ENCODE measurements at places on chromosomes 4 and X.
A peak's percentile ranks its signal among the peaks of the same experiment; 100 is the strongest.

DNA sequence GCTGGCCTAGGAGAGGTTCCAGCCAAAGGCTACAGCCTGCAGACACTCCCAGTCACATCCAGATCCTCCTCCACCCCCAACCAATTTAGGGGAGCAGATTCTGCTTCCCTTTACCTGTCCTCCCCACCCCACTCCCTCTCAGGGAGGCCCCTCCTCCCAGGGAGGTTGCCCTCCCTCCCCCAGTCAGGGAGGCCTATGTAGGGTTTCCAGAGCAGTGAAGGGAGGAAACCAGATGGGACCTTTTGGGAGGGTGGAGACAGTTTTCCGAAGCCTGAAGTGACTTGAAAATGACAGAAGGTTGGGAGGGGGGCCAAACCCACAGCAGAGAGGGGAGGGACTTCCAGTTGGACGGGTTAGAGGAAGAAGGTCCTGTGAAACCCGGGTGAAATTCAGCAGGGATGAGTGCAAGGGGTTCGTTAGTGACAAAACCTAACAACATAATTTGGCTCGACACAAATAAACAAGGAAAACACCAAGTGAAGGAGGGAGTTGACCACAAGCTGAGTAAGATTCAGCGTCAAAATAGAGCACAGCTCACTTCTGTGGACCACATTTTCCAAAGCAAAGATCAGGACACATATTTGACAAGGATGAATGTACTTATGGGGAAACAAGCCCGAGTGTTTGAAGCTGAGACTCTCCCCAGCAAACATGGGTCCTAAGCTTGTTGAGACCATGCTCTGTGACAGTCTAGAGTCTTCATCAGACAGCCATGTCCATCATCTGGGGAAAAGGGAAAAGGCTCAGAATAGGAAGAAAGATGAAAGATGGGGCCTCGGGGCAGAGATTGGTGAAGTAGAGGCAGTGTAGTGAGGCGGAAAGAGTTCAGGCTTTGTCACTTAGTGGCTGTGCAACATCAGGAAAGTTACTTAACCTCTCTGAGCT is 46.4 kb downstream of the PRPS1 start:
- no peak for DNase-seq

GRCh38 chrX:112609631-112610030 is 70.1 kb downstream of the LHFPL1 start:
- DNase-seq = no peak

DNA sequence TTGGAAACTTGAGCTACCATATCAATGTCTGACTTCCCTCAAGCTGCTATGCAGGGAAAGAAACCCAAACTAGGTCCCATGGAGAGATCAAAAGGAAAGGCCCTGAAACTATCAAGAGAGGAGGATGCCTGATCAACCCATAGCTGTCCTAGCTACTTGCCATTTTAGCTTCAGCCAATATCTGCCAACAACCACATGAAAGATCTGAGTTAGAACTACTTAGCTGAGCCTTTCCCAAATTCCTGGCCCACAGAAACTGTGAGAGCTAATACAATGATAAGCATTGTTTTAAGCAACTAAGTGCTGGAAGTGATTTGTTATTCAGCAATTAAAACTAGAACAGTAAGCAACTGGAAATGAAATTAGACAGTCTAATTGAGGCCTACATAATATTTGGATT is 6.3 kb upstream of the ARHGEF38 start:
- DNase-seq = no peak

DNA sequence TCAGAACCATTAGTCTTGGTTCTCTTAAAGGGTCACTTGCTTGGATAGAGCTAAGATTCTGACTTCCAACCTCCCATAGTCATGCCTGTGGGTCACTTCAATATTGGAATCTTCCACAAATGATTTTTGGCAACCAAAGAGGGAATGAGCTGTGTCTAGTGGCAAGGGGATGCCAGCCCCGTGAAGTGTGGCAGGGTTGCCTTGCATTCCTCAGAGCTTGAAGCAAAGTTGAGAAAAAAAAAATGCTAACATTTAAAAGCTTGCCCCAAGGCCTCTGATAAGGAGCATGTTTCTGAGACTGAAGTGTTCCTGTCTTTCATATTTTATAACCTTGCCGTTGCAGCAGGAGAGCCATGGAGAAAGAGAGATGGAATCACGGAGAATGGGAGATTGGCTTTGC is 120.2 kb downstream of the PAPSS1 start:
- DNase-seq = no peak

- DNase-seq = no peak
These were observed 281.7 kb downstream of the UNC5C start for GRCh38 chr4:95267081-95267480.

- no peak for DNase-seq
These were observed 29.7 kb downstream of the IL21 start for GRCh38 chr4:122591196-122591595.

GRCh38 chrX:11386812-11387211 is 93.6 kb downstream of the AMELX start:
- no peak for DNase-seq

DNA sequence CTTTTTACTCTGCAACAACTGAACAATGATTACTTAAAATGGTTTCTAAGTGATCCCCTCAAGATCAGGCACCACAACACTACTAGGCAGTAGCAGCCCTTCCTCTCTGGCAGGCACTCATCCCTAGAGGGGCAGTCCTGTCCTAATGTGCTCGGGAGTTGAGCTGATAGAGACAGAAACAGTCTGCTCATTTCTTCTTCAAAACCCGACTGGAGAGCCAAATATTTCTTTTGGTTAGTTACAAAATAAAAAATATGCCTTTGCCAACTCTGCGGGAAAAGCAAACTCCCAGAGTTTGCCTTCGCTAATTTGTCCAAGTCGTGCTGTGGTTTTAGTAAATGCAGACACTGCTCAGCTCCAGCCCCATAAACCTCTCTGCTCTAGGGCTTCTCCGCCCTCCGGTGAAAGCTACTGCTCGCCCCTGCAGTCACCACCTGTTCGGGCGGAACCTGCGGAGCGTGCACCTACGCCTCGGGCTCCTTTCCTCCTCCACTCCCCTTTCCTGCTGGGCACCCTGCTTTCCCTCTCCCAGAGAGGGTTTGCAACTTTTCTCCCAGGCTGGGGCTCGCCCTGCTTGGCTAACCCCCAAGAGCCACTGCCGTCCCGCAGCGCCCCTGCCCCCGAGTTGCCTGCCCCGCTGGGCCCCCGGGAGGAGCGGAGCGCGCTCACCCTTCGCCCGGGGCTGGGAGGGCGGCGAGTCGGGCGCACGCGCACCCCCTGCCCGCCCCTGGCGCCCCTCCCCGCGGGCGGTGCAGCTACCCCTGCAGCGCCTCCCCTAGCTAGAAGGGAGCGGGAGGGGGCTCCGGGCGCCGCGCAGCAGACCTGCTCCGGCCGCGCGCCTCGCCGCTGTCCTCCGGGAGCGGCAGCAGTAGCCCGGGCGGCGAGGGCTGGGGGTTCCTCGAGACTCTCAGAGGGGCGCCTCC is at the start of gene NPNT:
Gene NPNT (plus strand): TSS at position 812 of the 923 bp plus-strand sequence. CDS start 182 bp downstream, outside the sequence.
- no peak for DNase-seq

DNA sequence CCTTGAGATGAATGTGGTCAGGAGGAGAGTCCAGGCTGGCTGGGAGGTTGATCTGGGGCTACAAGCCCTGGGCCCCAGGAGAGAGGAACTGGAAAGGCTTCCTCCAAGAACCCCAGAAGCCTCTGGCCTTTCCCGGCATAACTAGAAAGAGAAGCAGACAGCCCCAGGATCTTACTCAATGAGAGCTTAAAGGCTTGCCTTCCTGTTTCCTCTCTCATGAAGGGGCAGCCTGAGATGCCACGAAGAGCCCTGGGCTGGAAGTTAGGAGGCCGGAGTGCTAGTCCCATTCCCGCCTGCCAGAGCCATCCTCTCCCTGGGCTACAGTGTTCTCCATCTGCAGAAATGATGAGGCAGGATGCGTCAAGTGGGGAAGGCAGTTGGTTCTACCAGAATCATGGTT is 20.1 kb upstream of the XPNPEP2 start:
- DNase-seq = no peak

DNA sequence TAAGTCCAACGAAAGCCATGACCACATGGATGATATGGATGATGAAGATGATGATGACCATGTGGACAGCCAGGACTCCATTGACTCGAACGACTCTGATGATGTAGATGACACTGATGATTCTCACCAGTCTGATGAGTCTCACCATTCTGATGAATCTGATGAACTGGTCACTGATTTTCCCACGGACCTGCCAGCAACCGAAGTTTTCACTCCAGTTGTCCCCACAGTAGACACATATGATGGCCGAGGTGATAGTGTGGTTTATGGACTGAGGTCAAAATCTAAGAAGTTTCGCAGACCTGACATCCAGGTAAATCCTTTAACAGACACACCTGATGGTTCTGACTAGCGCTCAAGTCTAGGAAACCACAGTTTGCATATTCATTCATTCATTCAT is 6.0 kb downstream of the SPP1 start:
- DNase-seq = no peak

GRCh38 chr4:602559-602942 is 22.8 kb upstream of the PDE6B start:
- peak; percentile 59 for DNase-seq

DNA sequence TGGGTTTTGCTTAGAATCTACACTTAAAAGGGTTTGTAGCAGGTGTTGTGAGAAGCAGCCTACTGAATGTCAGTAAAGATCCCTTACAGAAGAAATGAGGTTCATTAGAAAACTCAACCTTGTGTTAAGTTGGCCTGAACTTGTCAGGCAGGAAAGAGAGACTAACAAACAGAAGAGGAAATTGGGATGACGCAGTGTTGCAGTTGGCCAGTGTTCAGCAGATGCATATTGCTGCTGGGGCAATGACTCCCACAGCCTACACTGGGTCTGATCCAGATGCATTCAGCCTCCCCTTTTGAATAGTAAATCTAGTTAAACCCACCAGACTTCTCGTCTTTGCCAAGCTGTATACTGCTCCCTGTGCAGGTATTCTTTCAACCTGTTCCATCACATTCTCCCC is 409.4 kb downstream of the UBE2NL start:
- no peak for DNase-seq

GRCh38 chr4:8900588-8900987 is 28.9 kb upstream of the HMX1 start:
- no peak for DNase-seq

GRCh38 chr4:115433491-115433890 is 320.1 kb upstream of the NDST4 start:
- DNase-seq = no peak

DNA sequence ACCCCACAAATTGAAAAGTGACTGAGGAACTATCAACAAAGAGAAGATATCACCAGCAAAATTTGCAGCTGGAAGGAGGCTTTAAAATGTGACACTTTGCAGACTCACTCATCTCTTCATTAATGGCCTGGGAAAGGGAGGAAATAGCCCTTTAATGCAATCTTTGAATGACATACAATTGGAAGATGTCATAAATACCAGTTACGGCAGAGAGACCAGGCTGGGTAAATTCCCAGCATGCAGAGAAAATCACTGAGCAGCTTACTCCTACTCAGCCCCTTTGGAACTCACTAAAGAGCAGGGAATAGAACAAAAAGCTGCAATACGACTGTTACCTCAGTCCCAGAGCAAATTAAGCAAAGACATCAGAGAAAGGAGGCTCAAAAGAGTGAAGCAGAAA is 238.9 kb downstream of the HS3ST1 start:
- DNase-seq = no peak

DNA sequence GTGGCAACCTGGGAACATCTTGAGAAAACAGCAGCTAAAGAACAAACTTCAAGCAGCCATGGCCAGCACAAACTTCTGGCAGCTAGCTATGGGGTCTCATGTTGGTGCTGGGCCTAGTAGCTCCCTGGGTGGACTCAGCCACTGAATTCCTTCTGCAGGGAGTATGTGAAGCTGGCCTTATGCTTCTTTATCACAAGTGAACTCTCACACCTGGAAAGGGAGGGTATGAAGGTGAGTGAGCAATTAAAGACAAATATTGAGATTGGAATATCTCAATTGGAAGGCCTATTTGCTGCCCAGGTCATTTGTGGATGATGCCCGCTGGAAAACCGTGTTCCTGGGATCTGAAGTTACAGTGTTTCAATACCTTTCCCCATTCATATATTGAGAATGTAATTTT is 153.3 kb upstream of the RPS6KA3 start:
- no peak for DNase-seq

DNA sequence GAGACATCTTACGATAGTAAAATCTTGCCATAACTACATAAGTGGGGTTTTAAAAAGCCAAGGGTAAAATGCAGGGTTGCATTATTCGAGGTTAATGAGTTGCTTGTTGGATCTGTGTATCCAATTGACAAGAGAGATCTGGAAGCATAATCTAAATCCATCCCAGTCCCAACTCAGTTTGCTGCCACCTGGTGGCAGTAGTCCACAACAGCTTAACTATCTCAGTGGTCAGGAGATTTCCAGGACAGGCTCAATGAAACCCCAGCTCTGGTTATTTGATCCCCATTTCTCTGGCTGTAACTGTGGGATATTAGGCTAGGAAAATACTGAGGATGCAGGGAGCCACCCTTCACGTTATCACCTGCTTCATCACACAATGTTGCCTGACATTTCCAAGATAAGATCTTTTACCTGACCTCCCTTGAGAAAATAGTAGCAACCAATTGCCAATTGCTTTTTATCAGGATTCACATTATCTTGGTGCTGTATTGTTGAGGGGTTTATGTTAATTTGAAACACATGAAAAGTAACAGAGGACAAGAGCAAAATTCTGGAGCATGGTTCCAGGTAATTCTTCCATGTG is 88.2 kb upstream of the TNIP3 start:
- peak; percentile 17 for DNase-seq

GRCh38 chr4:38365261-38365660 is 298.7 kb upstream of the KLF3 start:
- no peak for DNase-seq

DNA sequence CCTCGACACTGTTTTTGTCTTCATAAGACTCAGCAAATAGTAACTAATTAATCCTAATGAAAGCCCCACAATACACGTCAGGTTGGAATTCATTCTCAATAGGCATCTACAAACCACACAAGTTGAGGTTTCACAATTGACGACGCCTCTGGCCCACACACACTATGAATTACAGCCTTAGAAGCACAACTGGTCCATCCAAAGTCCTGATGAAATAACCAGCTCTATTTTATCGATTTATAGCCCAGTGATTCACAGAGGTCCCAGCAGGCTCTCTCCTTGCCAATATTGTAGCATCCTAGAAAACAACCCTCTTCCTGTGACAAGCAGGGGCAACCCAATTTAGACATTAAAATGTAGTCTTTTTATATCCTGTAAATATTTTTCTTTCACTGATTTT is 112.1 kb downstream of the NR3C2 start:
- no peak for DNase-seq

DNA sequence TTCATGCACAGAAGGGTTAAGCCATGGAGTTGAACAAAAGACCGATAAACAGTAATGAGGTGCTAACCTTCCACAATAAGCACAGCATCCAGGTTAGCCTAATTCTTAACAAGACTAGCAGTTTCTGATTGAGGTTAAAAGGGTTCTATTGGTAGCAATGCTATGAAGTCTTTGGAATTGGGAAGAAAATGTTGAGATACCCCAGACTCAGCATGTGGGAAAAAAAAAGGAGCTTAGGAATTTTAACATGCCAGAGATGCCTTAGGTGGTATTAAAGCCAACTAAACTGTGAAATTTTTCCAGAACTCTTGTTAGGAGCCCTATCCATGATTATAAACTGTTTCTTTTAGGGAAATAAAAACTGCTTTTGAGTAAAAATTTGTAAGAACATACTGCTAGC is 391.7 kb downstream of the GABRG1 start:
- DNase-seq = no peak

- DNase-seq = no peak
These were observed 35.3 kb downstream of the STARD8 start for GRCh38 chrX:68682790-68683189.

GRCh38 chr4:131137196-131137595 is 2011.9 kb upstream of the PCDH10 start:
- no peak for DNase-seq

GRCh38 chr4:176478076-176478475 is 158.3 kb downstream of the SPCS3 start:
- no peak for DNase-seq

GRCh38 chr4:84688605-84689004 is 105.7 kb downstream of the CDS1 start:
- DNase-seq = no peak
